ENCODE measurements at places on chromosomes 16 and 17.

- no peak for DNase-seq
These were observed 131.0 kb upstream of the TNRC6C start for GRCh38 chr17:77827511-77827910.

GRCh38 chr16:76176616-76177015 lies 100.6 kb upstream of the CNTNAP4 start:
- no peak for DNase-seq

DNA sequence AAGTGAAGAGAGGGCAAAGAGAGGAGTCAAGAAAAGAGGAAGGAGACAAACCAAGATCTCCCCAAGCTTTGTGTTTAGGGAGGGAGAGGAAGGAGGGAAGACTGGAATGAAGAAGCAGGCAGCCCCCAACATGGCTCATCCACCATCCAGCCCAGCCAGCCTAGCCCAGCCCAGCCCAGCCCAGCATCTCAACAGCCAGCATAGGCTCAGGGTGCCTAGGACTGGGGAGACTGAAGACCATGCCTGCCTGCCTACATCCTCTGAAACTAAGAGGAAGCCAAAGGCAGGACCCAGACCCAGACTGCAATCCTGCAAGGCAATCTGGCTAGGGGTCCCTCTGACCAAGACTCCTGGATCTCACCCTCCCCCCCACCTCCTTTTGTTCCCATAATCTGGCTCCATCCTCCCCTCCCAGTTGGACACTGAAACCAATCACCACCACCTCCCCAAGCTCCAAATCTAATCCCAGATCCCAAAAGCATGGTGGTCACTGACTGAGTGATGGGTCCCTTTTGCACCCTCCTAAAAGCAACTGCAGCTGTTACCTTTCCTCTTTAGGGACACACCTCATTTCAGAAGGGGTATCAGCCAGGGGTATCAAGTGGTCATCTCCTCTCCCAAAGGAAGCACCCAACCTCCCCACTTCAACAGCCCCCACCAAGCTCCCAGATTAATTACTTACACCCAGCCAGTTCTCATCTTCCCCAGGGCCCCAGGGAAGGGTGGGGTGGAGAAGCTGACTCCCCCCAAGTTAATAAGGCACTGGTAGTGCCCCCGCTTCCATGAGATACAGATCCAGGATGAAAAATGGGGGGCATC lies 1.2 kb downstream of the HDAC5 start:
- no peak for DNase-seq

GRCh38 chr17:82370471-82371332 lies 863 bp upstream of the UTS2R start:
- peak; percentile 29 for DNase-seq

DNA sequence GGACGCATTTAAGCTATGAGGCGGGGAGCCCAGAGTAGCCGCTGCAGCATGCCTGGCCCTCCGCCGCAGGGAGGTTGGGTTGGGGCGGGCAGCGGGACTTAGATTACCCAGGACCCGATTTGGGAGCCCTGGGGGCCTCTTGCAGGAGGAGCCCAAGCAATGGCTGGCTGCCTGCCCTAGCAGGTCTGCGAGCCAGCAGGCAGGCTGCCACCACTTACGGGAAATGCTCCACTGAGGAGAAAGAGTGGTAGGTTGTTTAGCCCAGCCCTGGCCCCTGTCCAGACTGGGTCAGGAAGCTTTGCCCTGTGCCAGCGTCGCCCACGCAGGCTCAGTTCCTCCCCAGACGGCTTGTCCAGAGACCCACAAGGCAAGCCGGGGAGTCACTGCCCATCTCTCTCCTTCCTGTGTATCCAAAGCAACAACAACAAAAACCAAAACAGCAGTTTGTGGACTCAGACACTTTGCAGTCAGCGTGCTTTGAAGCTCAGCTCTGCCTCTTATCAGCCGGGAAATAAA lies 10.3 kb upstream of the TVP23A start:
- DNase-seq: peak; percentile 83

- peak; percentile 88 for DNase-seq
These were observed at the start of gene PFAS for GRCh38 chr17:8248751-8249607. Gene PFAS, plus strand, starts transcription at chr17:8249289. Its CDS starts 4,649 bp downstream, at chr17:8253938.

GRCh38 chr17:43547659-43548256 lies 1.6 kb upstream of the ETV4 start:
- DNase-seq: no peak

DNA sequence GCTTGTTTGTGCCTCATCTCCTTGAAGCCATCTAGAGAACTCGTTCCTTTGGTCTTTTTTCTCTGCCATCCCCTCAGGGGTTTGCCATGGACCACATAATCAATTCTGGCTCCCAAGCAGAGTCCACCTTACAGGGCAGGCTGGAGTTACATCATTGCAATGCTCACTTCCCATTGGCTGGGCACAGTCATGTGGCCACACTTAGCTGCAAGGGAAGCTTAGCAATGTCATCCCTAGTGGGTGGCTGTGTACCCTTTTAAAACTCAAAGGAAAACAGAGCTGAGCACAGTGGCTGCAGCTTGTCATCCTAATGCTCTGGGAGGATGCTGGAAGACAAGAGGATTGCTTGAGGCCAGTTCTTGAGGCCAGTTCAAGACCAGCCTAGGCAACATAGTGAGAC lies 41.9 kb upstream of the POLR3E start:
- DNase-seq: no peak

GRCh38 chr17:39551879-39552278 lies 55.8 kb downstream of the NEUROD2 start:
- peak; percentile 26 for DNase-seq

- no peak for DNase-seq
These were observed 54.8 kb downstream of the CDH13 start for GRCh38 chr16:82681592-82681991.

- no peak for DNase-seq
These were observed 5.8 kb downstream of the SCGB1C2 start for GRCh38 chr17:142876-143784.

- DNase-seq: no peak
These were observed 33.4 kb upstream of the ACSF3 start for GRCh38 chr16:89060207-89060794.

- DNase-seq: no peak
These were observed 50.1 kb downstream of the XPO6 start for GRCh38 chr16:28161626-28162025.

GRCh38 chr16:47051031-47051430 lies 77.6 kb upstream of the DNAJA2 start:
- no peak for DNase-seq

- no peak for DNase-seq
These were observed 100.5 kb downstream of the NF1 start for GRCh38 chr17:31195305-31195704.

DNA sequence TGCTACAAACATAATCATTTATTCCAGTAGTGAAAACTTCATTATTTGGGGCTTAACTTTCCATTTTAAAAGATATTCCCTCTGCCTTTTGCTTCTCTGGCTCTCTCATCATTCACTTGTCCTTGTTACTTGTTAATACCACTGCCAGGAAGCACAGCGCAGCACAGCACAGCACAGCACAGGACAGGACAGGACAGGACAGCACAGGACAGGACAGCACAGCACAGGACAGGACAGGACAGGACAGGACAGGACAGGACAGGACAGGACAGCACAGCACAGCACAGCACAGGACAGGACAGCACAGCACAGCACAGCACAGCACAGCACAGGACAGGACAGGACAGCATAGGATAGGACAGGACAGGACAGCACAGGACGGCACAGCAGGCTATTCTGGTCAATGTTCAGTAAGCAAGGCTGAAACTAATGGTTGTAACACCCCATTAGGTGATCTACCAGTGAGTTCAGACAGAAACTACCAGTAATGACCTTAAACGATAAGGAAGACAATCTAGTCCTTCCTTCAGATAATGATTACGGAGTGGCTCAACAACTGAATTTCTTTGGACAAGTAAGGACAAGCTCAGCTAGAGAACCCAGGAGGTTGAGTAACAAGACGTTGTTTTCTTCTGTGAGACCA lies 31.9 kb downstream of the COG1 start:
- no peak for DNase-seq

All from fibroblast of mammary gland (primary cell).